Mesenchymal stem cell (in vitro differentiated cells and primary cell): ENCODE measurements at places on chromosomes 1 and 21.

DNA sequence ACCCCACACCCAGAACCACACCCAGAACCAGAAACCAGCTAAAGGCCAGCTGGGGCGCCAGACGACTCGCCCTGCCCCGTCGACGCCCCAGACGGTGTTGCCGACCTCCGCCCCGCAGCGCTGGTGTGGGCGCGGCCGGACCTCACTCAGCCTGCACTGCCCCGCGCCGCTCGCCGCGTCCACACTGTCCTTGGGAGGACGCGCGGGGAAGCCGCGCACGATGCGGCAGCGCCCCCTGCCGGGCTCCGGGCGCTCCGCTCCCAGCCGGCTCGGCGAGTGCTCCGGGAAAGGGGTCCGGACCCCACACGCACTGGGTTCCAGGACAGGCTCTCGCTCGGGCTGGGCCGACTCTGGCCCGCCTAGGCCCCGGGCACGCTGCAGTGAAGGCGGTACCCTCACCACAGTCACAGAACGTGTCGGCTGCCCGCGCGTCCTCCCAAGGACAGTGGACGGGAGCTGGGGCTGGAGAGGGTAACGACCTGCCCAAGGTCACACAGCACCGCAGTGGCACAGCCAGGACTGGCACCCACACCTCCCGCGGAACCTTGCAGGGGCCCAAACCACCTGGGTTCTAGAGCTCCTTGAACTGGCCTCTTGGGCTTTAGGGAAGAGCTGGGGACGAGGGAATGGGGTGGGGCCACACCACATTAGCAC is 90.2 kb downstream of the DMRTA2 start:
- H3K4me1 ChIP-seq = peaks cover 11% of the 10 kb centered on the region
- peak; percentile 40 for DNase-seq
- H3K27ac ChIP-seq = no peak overlapping the region
- H3K36me3 ChIP-seq = no peaks in the 10 kb centered on the region

DNA sequence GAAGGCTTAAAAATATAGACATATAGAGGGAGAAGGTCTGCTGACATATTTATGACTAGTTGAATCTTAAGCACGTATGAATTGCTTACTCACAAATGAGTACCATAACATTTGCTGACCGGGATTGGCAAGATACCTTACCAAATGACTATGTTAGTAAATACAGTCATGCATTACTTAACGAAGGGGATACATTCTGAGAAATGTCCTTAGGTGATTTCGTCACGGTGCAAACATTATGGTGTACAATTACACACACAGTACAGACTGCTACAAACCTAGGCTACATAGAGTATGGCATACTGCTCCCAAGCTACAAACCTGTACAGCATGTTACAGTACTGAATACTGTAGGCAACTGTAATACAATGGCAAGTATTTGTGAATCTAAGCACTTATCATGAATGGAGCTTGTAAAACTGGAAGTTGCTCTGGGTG is 19.4 kb upstream of the UBE2U start:
- no peak overlapping the region for H3K27ac ChIP-seq
- no peaks in the 10 kb centered on the region for H3K27me3 ChIP-seq
- peak; percentile 64 for DNase-seq
- peaks cover 2% of the 10 kb centered on the region for H3K4me1 ChIP-seq
- H3K4me3 ChIP-seq = no peak overlapping the region

DNA sequence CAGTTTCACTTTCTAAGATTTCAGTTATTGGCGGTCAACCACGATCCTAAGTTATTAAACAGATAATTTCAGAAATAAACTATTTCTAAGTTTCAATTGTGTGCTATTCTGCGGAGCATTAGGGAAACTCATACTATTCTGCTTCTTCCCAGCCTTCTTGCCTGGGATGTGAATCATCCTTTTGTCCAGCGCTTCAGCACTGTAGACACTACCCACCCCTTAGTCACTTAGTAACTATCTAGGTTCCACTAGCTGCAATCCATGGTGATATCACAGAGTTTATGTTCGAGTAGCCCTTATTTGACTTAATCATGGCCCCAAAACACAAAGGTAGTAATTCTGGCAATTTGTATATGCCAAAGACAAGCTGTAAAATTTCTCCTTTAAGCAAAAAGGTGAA is 279.9 kb upstream of the ADAMTS5 start:
- peak; percentile 37 for DNase-seq
- H3K4me1 ChIP-seq = no peaks in the 10 kb centered on the region
- no peaks in the 10 kb centered on the region for H3K36me3 ChIP-seq
- no peaks in the 10 kb centered on the region for H3K27me3 ChIP-seq
- peak overlapping the region; percentile 25 for H3K4me3 ChIP-seq

DNA sequence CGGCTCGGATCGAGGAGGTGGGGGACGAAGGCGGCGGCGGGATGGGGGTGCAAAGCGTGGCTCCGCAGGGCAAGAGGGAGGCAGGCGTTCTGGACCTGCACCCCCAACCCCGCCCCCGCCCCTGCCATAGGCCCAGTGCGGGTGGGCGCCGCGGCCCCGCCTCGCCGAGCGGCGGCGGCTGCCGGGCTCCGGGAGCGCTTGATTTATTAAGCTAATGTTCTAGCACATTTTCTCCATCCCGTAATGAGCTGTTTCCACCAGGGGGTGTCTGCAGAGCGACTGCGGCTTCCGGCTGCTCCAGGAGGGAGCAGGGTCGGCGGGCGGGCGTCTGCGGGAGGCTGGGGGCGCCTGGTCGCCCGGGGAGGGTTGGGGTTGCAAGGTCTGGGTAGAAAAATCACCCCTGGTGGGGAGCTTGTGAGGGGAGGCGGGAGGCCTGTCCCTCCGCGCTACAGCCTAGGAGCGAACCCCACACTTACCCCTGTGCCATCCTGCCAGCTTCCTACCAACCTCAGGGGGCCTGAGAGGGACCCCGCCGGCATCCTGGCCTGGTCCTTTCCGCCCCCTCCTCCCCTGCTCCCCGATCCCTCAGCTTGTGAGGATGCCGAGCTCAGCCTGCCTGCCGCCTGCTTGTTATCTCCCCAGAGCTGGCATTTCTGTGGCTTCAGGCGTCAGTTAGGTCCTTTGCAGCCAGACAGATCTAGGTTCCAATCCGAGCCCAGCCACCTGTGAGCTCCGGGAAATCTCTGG is 48.5 kb upstream of the ACOT11 start:
- peaks cover 16% of the 10 kb centered on the region for H3K4me1 ChIP-seq

DNA sequence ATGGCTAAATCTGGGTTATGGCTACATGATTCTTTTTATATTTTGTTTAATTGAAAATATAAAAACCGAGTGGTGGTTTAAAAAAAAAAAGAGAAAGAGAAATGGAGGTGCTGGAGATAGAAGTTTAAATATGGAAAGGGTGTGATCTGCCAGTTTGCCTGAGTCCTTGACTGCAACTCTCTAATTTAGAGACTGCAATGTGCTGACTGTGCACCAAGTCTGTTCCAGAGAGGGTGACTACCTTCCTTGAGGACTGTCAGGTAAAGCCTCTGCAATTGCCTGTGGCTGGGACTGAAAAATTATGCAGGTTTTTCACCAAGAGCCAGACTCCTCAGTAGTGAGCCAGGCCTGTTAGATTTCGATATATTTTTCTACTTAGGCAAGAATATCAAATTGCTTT is 1326.3 kb downstream of the BRINP3 start:
- H3K27ac ChIP-seq = no peak overlapping the region
- no peaks in the 10 kb centered on the region for H3K4me1 ChIP-seq
- H3K36me3 ChIP-seq = no peaks in the 10 kb centered on the region
- no peak for DNase-seq

GRCh38 chr1:232568331-232568852 is 61.5 kb downstream of the SIPA1L2 start:
- peaks cover 6% of the 10 kb centered on the region for H3K4me1 ChIP-seq
- H3K36me3 ChIP-seq = peaks cover 21% of the 10 kb centered on the region
- no peaks in the 10 kb centered on the region for H3K27me3 ChIP-seq

DNA sequence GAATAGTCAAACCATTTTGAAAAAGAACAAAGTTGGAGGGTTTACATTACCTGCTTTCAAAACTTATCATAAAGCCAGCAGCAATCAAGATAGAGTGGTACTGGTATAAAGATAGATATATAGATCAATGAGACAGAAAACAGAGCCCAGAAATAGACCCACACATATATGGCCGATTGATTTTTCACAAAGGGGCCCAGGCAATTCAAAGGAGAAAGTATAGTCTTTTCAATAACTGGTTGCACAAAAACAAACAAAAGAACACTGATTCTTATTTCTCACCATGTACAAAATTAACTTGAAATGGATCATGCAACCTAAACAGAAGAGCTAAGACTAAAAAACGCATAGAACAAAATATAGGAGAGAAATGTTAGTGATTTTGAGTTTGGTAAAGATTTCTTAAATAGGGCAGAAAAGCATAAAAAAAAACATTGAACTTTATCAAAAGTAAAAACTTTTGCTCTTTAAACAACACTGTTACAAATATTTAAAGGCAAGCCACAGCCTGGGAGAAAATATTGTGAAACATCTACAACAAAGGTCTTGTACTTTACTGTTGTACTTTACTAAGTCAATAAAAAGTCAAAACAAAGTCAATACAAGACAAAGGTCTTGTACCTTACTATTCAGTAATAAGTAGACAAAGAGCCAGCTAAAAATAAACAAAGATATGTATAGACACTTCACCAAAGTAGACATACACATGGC is 50.2 kb downstream of the ST3GAL3 start:
- H3K4me3 ChIP-seq = no peak overlapping the region
- no peaks in the 10 kb centered on the region for H3K4me1 ChIP-seq
- no peak for DNase-seq
- H3K27ac ChIP-seq = no peak overlapping the region
- H3K36me3 ChIP-seq = peaks cover 12% of the 10 kb centered on the region
- H3K27me3 ChIP-seq = no peaks in the 10 kb centered on the region

GRCh38 chr1:119125874-119126273 is 14.6 kb downstream of the WARS2 start:
- no peak overlapping the region for H3K4me3 ChIP-seq
- DNase-seq = no peak
- H3K27ac ChIP-seq = no peak overlapping the region
- H3K36me3 ChIP-seq = no peaks in the 10 kb centered on the region
- H3K27me3 ChIP-seq = no peaks in the 10 kb centered on the region

GRCh38 chr1:209223791-209224190 is 359.7 kb upstream of the CAMK1G start:
- DNase-seq = no peak
- H3K27ac ChIP-seq = no peak overlapping the region
- no peaks in the 10 kb centered on the region for H3K36me3 ChIP-seq
- no peaks in the 10 kb centered on the region for H3K4me1 ChIP-seq
- H3K27me3 ChIP-seq = no peaks in the 10 kb centered on the region

GRCh38 chr1:107276247-107276646 is 135.4 kb downstream of the NTNG1 start:
- no peaks in the 10 kb centered on the region for H3K36me3 ChIP-seq
- DNase-seq = no peak
- no peak overlapping the region for H3K4me3 ChIP-seq
- no peaks in the 10 kb centered on the region for H3K4me1 ChIP-seq

DNA sequence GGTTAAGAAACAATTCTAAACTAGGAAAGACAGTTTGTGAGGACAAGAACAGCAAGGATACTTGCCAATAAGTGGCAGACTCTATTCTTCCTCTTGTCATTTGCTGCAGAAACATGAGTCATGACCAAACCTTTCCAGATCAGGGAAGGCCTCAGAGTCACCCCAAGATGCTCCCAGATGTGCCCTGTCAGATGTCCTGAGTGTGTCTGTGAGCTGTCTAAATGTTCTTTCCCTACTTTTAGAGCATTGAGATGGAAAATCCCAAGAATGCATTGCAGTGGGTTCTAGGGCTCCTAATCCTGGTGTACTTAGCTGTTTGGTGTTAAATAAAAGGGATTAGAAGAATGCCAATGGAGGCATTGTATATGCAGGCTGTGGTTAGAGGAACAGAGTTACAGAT is 57.5 kb upstream of the KIAA0040 start:
- H3K27me3 ChIP-seq = no peaks in the 10 kb centered on the region
- H3K27ac ChIP-seq = no peak overlapping the region
- no peaks in the 10 kb centered on the region for H3K36me3 ChIP-seq
- H3K4me3 ChIP-seq = no peak overlapping the region
- no peaks in the 10 kb centered on the region for H3K4me1 ChIP-seq

DNA sequence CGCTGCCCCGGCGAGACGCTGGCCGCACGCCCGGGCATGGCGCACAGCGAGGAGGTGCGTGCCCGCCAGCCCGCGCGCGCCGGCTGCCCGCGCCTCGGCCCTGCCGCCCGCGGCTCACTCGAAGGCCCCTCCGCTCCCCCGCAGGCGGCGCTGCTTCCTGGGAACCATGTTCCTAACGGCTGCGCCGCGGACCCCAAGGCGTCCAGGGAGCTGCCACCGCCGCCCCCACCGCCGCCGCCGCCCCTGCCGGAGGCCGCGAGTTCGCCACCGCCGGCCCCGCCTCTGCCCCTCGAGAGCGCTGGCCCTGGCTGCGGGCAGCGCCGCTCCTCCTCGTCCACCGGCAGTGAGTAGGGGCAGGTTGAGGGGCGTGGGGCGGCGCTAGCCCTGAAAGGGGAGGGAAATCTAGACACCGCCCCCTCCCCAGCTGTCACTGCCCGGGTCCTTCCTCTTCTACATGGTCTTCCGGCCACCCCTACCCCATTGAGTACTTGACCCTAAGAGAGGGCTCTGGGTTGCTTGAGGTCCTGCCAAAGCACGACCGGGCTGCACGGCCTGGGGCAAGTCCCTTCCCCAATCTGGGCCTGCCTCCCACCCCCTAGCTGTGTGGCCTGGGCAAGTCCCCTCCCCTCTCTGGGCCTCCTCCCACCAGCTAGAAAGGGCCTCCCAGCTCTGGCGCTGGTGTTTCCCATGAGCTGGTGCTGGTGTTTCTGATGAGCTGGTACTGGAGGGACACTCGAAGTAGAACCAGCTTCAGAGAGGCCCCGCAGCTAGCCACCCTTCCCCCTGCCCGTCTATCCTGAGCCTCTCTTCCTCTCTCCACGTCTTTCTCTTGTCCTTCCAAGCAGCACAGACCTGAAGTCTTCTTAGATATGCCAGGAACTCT is 17.0 kb downstream of the TNFRSF25 start:
- DNase-seq = peak; percentile 18
- no peak overlapping the region for H3K4me3 ChIP-seq
- H3K27me3 ChIP-seq = peaks cover 83% of the 10 kb centered on the region
- no peaks in the 10 kb centered on the region for H3K36me3 ChIP-seq
- H3K4me1 ChIP-seq = peaks cover 24% of the 10 kb centered on the region
- no peak overlapping the region for H3K27ac ChIP-seq

DNA sequence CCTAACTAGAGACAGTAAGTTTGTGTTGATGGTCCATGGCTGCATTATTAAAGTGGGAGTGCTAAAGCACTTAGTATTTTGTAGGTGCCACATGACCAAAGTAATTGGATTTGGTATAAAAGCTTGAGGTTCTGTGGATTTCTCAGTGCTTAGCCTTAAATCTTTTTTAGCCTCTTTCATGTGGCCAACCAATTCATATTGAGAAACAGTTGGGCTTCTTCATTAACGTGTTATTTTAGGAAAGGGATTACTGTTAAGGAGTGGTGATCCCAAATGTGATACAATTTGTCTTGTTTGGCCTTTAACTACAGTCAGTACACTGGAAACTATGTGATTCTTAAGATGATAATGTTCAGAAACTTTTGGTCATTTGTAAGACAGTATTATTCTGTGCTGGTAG is 25.5 kb downstream of the MAN1A2 start:
- H3K36me3 ChIP-seq = no peaks in the 10 kb centered on the region
- no peak for DNase-seq
- H3K27ac ChIP-seq = no peak overlapping the region
- H3K4me1 ChIP-seq = peaks cover 1% of the 10 kb centered on the region
- H3K4me3 ChIP-seq = no peak overlapping the region

- H3K36me3 ChIP-seq = no peaks in the 10 kb centered on the region
- no peak overlapping the region for H3K4me3 ChIP-seq
- DNase-seq = peak; percentile 33
- no peaks in the 10 kb centered on the region for H3K27me3 ChIP-seq
- H3K27ac ChIP-seq = no peak overlapping the region
- peaks cover 2% of the 10 kb centered on the region for H3K4me1 ChIP-seq
These were observed 102.0 kb downstream of the FMN2 start for GRCh38 chr1:240193679-240194078.
